ENCODE measurements at places on chromosomes 13 and 19. TPM values are rescaled to one million over a fixed set of nuclear protein-coding genes. Genes with fewer than 3 reads are reported as not detected.

HIPK4 gene
- total RNA-seq: not detected

MEF2B gene
- not detected for total RNA-seq

IGFL2 gene
- not detected for total RNA-seq

KLHL26 gene
- total RNA-seq: 7.1 TPM

FOXA3 gene
- 7.3 TPM for total RNA-seq

HOMER3 gene
- total RNA-seq: 66.9 TPM

- H3K4me3 ChIP-seq: no peak overlapping the region
- no peaks in the 10 kb centered on the region for H3K27me3 ChIP-seq
- H3K4me1 ChIP-seq: peaks cover 33% of the 10 kb centered on the region
- DNase-seq: no peak
Observed at GRCh38 chr19:1882786-1883692, 2.3 kb downstream of the ABHD17A start.

DNA sequence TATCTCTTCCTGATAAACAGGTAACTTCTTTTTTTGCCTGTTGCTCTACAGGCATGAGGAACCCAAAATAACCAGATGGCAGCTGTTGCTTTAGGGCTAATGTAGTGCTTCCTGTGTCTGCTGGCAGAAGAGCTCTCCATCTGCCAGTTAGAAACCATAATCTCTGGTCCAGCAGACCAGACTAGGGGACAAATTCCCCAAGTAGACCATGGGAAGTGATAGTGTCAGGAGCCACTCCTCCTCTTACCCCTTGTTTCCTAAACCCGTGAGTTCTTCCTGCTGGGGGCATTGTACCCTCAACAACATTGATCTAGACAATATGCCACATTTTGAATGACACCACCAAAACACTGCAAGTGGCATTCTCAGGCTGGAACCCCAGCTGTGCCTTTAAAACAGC is 135.9 kb downstream of the DLEU7 start:
- H3K4me1 ChIP-seq: no peaks in the 10 kb centered on the region
- H3K36me3 ChIP-seq: no peaks in the 10 kb centered on the region
- no peaks in the 10 kb centered on the region for H3K27me3 ChIP-seq
- H3K4me3 ChIP-seq: no peak overlapping the region

GRCh38 chr19:50204811-50205675 is 1.6 kb downstream of the MYH14 start:
- H3K4me1 ChIP-seq: peaks cover 5% of the 10 kb centered on the region
- peak; percentile 93 for DNase-seq
- peaks cover 61% of the 10 kb centered on the region for H3K27me3 ChIP-seq
- H3K27ac ChIP-seq: no peak overlapping the region
- peak overlapping the region; percentile 59 for H3K4me3 ChIP-seq
- H3K36me3 ChIP-seq: no peaks in the 10 kb centered on the region

GRCh38 chr19:34193876-34194275 is 21.6 kb downstream of the LSM14A start:
- no peak for DNase-seq
- H3K27ac ChIP-seq: peak overlapping the region; percentile 46
- H3K4me1 ChIP-seq: peaks cover 24% of the 10 kb centered on the region
- peaks cover 35% of the 10 kb centered on the region for H3K36me3 ChIP-seq
- no peak overlapping the region for H3K4me3 ChIP-seq
- H3K27me3 ChIP-seq: no peaks in the 10 kb centered on the region

- H3K4me3 ChIP-seq: no peak overlapping the region
- peaks cover 10% of the 10 kb centered on the region for H3K4me1 ChIP-seq
- no peak overlapping the region for H3K27ac ChIP-seq
- no peaks in the 10 kb centered on the region for H3K36me3 ChIP-seq
- DNase-seq: no peak
Observed at GRCh38 chr19:28502879-28503734, 709.8 kb downstream of the UQCRFS1 start.
